ENCODE measurements at places on chromosomes 3 and 15.
A peak's percentile ranks its signal among the peaks of the same experiment; 100 is the strongest.

DNA sequence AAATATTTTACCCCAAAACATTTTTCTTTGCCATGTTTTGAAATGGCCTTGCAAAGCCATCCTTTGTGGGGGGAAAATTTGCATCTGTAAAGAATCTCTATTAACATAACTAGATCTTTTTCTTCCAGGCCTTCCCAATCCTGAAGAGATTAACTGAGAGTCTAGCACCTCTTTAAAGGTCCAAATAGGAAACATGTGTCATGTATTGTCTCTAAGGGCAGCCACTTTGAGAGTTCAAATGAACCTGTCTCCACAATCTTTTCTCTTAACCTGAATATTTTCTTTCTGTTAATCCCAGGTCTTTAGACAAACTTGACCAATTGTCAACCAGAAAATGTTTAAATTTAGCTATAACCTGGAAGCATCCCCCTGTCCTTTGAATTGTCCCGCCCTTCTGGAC lies 236.6 kb upstream of the PROK2 start:
- no peak for DNase-seq

- no peak for DNase-seq
These were observed 11.6 kb upstream of the DPH6 start for GRCh38 chr15:35557544-35557943.

DNA sequence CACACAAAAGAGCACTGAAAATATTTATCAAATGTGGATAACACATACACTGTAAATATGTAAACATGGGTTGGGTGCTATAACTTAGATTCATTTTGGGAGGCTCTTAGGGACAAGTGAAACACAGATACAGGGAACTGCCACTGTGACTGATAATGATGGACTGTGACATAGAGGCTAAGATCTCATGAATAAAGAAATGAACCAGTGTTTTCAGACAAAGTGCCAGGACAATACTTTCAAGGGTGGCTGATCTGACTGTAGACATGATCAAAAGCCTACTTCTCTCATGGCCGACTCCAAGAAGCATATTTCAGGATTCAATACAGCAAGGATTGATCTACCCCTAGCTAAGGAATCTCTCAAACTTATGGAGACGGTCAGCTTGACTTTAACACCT lies 353.8 kb downstream of the FGF12 start:
- DNase-seq: no peak

- no peak for DNase-seq
These were observed 32.5 kb downstream of the PLXNA1 start for GRCh38 chr3:127015282-127016042.

GRCh38 chr15:69976366-69976994 lies 121.2 kb downstream of the TLE3 start:
- DNase-seq: peak; percentile 39

- no peak for DNase-seq
These were observed 511.5 kb downstream of the AGBL1 start for GRCh38 chr15:86591158-86591557.

Data from T47D (cell line).